ENCODE measurements at places on chromosomes 5 and 9.

DNA sequence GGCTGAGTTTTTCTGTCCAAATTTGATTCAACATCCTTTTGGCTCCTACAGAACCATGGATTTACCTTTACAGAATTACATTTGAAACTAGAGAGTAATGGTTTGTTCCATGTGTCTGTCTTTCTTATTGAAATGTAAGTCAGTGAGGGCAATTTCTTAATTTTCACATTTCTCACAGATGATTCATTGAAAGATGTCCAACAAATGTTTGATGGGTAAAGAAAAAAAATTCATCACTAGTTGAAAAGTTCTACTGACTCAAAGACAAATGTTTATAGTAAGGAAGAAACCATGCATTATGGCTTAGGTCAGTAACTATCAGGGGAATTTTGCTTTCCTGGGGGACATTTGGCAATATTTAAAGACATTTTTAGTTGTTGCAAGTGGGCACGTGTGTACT is 131.6 kb upstream of the TRPM3 start:
- DNase-seq: no peak

GRCh38 chr5:116645627-116646026 is 71.0 kb upstream of the SEMA6A start:
- DNase-seq: no peak

GRCh38 chr5:97094579-97095317 is 47.7 kb downstream of the LIX1 start:
- peak; percentile 82 for DNase-seq

DNA sequence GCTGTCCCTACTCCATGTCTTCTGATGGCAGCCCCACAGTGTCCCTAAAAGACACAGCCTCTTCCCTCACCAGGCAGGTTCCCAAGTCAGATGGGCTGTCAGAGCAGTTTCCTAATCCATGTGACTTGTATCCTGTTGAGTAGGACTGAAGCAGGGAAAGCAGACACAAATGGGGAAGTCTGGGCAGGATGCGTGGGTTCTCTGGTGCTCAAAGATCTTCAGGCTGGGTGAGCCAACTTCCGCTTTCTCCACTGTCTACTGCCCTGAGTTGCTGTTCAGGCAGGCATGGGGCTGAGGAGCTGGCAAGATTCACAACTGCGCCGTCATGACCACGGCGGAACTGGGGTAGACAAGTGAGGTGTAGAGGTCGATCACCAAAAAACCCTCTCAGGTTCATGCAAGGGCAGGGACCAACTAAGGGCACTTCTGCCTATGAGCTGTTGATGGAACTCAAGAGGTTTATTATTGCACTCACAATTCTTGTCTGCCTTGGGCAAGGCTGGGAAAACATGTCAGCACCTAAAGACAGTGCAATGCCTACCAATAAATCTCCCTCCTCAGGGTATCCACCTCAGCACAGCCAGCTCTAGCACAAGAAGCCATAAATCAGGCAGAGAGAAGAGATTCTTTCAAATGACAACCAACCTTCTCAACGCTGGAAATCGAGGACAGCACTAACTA is 83.4 kb downstream of the RAPGEF1 start:
- DNase-seq: peak; percentile 54

DNA sequence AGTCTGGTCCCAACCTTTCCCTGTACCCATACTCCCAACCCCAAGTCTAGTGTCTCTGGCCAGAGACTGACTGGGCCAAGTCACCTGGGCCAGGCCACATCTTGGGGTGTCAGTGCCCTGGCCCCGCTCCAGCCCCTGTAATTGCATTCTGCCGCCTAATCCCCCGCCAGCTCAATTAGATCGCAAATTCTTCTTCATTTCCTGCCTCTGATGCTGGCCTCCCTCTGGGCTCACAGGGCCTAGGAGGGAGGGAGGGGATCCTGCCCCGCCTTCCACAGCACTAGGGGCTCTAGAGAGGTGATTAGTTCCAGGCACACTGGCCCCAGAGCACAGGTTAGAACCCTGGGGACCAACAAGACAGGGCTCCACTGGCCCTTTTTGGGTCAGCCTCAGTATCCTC is 5.5 kb downstream of the CXXC5 start:
- DNase-seq: no peak

- peak; percentile 58 for DNase-seq
Observed at GRCh38 chr5:144203750-144204596, 33.3 kb downstream of the KCTD16 start.

GRCh38 chr5:177377851-177378776 is 6.1 kb upstream of the SLC34A1 start:
- DNase-seq: no peak

DNA sequence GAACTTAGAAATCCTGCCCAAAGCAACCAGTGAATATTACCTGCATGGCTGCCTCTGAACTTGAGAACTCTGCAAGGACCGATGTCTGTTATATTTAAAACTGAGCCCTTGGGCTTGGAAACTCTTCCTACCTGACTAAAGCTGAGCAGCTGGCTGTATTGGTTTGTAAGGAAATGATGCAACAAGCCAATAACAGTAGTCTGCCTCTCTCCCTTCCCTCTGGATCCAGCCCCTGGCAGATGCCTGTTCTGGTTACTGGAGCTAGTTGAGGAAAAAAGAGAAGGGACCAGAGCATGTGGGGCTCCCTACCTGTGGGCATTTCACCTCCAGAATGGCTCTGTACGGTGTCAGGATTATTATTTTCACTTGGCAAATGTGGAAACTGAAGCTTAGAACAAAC is 34.7 kb downstream of the SH3RF2 start:
- no peak for DNase-seq

DNA sequence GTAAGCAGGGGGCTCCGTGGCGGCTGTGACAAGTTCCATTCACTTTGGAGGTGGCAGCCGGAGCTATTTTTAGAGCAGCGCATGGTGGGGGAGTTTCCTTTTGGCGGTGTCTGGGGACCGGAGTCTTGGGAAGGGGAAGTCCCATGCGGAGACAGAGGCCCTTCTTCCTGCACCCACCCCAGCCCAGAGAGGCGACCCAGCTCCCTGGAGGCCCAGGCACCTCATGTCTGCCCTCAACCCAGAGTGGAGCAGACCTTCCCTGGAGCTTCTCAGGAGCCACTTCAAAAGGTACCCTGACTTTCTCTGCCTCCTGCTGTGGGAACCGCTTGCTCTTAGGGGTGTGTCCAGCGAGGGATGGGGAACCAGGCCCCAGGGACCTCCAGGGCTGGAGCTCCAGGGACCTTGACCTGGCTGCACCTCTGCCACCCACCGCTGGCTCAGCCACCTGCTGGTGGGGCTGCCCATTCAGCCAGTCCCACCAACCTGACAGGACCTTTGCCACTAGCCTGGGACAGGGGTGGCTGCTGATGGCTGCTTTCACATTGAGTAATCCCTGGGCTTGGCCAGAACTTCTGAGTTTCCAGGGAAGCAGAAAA is 34.1 kb downstream of the NEK6 start:
- DNase-seq: peak; percentile 74

DNA sequence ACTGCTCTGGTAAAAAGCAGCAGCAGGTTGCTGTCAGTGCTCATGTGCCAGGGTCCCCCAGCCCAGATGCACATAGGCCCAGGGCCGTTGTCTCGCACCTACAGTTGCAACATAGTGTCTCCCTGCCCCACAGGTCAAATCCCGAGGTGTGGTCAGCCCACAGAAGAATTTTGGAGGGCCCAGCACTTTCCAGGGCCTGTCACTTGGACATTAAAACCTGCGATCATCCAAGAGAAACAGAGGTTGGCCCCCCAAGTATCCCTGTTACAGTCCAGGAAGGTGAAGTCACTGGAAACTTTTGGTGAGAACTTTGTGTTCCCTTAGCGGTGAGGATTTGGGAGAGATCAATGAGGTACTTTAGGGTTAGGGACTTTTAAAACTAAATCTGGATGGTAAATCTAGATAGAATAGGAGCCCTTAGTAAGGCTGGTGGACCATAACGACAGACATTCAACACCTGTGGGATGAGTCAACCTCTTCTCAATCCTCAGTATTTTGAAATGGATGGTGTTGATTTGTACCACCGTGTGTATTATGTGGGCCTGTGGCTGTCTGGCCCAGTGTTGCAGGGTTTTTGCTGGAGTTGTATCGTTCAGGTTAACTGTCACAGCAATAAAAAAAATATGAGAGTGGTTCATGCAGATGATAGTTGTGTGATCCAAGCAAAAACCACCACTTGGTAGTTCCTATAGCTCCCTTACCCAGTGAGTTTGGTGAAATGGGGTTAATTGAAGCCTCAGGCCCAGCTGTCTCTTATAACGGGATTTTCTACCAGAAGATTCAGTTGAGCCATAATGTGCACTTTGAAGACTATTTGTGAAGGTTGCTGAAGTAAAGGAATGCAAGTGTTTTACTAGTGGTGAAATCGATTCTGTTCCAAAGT is 19.2 kb downstream of the OR2S2 start:
- no peak for DNase-seq

DNA sequence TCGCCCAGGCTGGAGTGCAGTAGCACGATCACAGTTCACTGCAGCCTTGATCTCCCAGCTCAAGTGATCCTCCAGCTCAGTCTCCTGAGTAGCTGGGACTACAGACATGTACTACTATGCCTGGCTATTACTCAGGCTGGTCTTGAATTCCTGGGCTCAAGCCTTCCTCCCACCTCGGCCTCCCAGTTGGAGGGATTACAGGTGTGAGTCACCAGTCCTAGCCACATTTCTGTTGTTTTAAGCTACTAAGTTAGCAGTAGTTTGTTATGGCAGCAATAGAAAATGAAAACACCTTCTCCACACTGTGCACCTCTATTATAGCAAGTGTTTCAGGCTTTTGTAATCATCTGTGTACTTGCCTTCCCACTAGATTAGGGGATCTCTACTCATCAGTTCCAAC is 588.9 kb upstream of the TLE4 start:
- no peak for DNase-seq

GRCh38 chr9:88322906-88323566 is 65.2 kb upstream of the SPIN1 start:
- DNase-seq: no peak

DNA sequence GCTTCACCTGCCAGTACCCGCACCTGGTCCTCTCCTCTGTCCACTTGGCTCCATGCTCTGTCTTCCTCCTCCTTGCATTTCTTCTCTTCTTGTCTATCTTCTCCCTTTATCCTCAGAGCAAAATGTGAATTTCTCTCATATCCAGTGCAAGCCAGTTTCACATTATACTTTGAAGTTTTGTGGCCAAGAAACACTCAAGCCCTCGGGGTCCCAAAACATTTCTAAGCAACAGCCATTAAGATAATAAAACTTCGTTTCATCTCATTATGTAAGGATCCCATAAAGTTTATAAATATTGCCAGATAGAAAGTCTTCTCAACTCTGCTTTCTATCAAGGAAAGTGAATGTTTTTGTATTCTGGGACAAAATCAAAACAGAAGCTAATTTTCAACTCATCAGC is 178.8 kb downstream of the SNX18 start:
- no peak for DNase-seq

- peak; percentile 57 for DNase-seq
Observed at GRCh38 chr5:141618030-141618803, 583 bp downstream of the DIAPH1 start.

Data from GM20000 (cell line).